ENCODE measurements at places on chromosomes 1 and 21.

DNA sequence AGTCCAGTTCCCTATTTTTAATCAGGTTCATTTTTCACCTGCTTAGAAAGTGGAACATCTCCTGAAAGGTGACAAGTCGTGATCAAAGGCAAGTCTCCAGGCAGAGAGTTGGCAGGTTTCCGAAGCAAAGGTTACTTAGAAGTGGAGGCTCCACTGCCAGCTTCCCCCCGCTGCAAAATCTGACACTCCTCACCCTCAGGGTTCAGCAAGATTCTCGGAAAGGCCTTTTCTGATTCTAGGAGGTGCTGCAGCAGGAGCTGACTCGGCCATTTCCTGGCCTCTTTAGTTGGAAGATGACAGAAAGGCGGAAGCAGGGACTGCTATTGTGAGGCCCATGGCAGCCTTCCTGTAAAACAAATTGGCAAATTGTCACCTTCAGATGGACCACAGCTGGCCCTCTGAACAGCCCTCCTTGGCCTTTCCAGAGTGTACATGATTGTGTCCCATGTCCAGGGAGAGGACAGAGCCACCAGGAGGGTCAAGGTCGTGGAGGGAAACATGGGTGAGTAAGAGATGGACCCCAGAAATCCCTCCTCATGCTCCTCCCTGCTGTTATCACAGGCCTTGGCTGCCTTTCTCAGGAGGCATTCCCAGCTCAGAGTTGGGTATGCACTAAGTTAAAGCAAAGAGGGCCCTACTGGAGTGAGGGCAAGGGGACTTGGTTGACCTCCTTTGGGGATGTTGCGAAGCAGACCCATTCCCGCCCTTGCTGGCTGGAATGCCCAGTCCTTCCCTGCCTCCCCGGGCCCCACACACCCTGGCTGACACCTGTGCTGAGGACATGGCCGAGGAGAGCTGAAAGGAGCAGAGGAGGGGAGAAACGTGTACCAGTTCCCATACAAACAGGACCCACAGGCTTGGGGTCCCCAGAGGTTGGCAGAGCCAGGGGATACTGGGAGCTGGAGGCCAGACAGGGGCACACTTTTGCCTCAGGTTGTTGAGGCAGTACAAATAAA is 115.5 kb upstream of the IRF2BP2 start:
- DNase-seq = peak; percentile 57

- DNase-seq = peak; percentile 64
Observed at GRCh38 chr1:95309031-95309471, 75.0 kb downstream of the RWDD3 start.

DNA sequence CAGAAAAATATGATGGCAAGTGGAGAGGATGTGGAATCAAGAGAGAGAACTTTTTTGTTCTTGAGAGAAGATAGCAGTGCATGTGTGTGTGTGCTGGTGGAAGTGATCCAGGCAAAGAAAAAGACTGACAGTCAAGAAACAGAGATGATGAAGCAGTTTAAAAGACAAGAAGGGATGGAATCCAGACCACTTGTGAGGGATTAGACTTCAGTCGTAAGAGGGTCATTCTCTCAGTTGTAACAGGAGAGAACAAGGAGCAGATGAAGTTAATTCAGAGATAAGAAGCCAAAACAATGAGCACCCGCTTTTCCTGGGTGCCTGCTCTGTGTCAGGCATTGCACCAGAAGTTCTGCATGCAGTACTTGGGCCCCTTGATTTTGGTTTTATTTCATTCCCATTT is 76.6 kb downstream of the RNF220 start:
- DNase-seq = no peak

GRCh38 chr1:116808200-116808847 is 54.1 kb downstream of the CD2 start:
- DNase-seq = no peak

DNA sequence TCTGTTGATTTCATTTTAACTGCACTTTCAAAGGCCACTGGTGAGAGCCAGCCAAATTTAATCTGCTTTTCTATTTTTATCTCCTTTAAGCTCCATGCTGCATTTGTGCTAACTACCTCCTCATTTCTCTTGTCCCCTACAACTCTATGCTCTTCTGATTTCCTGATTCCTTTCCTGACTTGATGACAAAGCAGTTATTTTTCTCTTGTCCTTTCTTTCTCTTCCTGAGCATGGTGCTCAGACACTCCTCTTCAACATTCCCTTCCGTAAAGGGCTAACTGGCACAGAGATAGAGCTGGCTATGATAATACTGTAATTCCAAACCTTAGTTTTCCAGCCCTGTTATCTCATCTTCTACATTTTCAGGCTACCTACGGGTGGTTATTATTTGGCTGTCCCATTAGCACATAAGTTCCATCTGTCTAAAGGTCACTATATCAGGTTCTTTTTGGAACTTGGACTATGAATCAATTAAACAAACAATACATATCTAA is 6.8 kb upstream of the BCAS2 start:
- no peak for DNase-seq

GRCh38 chr1:240044620-240045019 is 47.1 kb upstream of the FMN2 start:
- no peak for DNase-seq

- DNase-seq = no peak
Observed at GRCh38 chr1:98783821-98784220, 122.3 kb downstream of the SNX7 start.

DNA sequence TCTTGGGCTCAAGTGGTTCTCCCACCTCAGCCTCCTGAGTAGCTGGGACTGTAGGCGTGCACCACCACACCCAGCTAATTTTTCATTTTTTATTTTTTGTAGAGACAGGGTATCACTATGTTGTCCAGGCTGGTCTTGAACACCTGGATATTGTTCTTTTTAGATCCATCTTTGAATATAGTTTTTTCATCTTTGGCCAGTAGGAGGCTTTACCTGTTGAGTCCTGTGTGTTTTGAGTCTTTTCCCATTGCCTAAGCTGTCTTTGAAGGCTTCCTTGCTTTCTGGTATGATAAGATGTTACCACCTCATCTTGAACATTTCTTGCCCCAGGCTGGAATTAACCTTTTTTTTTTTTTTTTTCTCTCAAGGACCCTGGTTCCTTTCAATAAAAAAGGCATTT is 387.8 kb upstream of the RUNX1 start:
- no peak for DNase-seq

DNA sequence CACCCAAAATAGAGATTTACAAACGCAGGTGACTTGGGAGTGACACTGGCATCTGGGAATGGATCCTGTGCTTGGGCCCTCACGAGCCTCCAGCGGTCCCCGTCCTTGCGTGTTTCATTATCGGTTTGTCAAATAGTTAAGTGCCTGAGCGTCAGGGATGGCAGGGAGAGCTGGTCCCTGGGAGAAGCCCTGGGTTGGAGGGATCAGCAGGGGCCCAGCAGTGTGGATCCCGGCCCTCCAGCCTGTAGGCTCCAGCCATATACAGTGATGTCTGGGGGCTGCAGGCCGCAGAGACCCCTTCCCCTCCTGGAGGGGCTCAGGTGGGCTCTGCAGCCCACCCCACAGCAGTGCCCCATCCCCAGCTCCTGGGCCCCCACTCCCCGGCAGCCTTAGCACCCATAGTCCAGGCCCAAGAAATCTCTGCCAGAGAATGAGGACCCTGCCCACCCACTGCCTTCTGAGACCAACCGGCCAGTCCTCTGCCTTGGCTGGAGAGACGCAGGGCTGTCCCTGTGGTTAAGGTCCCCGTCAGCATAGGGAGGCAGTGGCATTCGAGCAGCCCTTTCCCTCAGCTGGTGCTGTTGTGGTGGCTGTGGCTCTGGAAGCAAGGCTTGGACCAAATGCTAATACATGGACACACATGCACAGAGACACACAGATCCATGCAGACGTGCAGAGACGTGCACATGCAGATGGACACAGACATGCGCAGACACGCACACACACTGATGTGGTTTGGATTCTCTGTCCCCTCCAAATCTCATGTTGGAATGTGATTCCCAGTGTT is 2.4 kb upstream of the SLC19A1 start:
- DNase-seq = no peak

GRCh38 chr1:100927276-100927675 is 31.4 kb downstream of the SLC30A7 start:
- no peak for DNase-seq

- DNase-seq = peak; percentile 16
Observed at GRCh38 chr1:55337801-55338447, 122.8 kb upstream of the USP24 start.

DNA sequence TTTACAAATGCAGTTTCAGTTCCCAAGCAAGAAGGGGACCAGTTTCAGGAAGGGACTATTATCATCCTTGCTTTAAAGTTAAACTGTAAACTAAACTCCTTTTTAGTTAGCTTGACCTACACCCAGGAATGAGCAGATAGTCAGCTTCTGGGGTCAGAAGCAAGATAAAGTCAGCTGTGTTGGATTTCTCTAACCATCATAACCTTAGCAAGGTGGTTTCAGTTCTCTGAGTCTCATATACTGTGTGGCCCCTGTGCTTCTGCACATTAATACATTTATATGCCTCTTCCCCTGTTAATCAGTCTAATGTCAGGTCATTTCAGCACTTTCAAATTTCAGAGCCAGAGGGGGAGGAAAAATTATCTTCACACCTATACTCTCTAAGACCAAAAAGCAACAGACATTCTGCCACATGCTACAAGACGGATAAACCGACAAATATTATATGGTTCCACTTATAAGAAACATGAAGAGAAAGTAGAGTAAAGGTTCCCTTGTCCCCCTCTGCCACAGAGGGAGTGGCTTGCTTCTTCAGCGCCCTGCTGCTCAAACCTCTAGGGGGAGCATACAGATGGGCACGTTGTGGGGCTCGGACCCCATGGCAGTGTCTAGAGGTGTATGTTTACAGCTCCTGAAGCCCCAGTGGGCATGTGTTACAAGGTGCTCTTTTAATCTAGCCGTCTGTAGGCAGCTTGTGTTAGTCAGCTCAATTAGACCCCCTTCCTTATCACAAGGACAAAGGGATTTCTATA is 89.1 kb downstream of the SMYD3 start:
- no peak for DNase-seq

DNA sequence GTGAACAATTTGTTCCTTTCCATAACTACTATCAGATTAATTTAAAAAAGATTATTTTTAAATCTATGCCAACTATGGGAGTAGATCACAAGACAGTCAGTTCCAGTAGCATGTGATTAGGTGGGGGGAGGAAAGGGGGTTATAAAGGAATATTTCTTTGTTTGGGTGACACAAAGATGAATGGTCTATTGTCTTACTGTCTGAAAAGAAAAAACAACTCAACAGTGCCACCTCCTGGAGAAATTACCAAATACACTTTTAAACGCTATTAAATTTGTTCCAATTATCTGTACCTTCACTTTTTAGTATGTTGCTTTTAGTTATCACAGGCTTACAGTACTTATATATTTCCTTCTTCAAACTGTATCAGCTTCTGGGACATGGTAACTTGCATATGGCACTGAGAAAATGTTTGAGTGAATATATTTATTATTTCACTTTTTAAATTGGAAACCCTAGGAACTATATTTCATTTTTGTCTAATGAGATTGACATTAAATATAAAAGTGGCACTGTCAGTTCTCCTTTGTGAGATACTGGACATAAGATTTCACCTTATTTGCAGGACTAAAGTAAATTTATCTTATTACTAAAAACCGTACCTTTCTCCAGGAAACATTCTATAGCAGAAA is 1.7 kb upstream of the SORT1 start:
- DNase-seq = peak; percentile 46

DNA sequence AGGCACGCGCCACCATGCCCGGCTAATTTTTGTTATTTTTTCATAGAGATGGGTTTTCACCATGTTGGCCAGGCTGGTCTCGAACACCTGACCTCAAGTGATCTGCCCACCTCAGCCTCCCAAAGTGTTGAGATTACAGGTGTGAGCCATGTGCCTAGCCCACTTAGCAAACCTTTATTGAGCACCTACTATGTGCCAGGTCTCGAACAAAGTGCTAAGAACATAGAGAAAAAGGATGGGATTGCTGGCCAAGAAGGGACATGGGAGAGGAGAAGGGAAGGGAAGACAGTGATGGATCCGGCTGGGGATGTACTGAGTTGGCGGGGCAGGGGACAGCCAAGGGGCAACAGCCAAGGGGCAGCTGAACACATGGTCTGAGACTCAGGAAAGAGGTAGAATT is 55.6 kb upstream of the RPL11 start:
- no peak for DNase-seq
